ENCODE measurements at places on chromosomes 6 and 20.
A peak's percentile ranks its signal among the peaks of the same experiment; 100 is the strongest.

DNA sequence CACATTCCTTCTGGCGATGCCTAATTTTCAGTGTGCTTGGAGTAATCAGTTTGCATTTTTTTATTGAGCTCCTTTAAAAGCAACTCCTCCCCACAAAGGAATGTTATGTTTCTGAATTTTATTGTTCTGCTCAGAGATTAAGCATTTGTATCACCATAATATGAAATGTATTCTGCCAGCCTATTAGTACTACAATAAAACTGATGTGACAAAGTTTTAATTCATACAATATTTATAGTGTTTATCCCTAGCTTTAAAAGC lies 236.9 kb upstream of the ASCC3 start:
- no peak for DNase-seq

- no peak for DNase-seq
These were observed 36.1 kb downstream of the BICRAL start for GRCh38 chr6:42817907-42818306.

DNA sequence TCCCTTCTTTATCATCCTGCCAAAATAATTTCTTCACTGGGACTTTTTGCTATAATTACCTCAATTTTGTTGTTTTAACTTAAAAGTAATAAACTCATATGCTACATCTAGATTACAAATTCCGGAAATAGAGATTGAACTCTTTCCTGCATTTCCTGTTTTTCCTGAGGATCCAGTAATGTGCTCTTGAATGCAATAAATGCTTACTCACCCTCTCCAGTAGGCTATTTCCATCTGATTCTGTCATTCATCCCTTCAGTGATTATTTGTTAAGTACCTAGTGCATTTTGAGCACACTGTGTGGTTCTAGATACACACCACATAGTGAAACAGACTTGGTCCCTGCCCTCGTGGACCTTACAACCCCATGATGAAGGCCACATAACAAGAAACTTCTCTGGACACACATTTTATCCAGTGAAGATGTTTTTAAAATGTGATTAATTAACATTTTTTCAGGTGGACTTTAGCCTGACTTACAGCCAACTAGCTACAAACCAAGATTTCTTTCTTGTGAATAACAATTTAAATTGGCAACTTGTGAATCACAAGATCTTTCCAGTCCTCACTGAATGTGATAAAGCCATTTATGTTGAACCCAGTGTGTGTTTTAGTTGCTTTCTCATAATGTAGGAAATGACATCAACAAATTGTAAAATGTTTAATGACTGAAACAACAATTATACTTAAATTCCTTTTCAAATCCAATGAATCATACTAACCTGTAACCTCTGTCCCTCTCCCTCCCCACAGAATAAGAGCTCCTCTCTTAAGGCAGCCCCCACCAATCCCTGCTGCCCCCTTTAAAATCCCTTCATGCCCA lies 272.3 kb downstream of the KHDC1L start:
- no peak for DNase-seq

- DNase-seq, result no peak
These were observed 79.9 kb downstream of the CEBPB start for GRCh38 chr20:50270569-50270968.

GRCh38 chr6:26478985-26479278 lies 21.2 kb upstream of the BTN1A1 start:
- DNase-seq, result no peak

DNA sequence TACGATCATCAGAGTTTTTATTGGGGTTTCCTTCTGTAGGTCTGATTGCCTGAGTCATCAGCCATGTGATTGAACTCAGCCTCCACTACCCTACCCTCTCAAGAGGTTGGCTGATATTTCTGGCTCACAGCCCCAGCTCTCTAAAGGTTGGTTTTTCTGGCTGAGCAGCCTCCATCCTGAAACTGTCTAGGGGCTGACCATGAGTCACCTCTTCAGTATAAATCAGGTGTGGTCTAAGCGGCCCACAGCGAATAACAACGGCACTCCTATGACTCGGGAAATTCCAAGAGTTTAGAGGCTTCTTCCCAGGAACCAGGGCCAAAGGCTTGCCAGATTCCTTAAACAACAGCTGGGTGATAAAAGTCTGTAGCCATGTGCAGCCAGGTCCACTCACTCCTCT lies 115.5 kb downstream of the SOD2 start:
- DNase-seq, result peak; percentile 27

- DNase-seq, result no peak
These were observed 89.5 kb downstream of the UBE3D start for GRCh38 chr6:82976179-82976578.

- DNase-seq, result no peak
These were observed 178.6 kb downstream of the CDH26 start for GRCh38 chr20:60136645-60137401.

DNA sequence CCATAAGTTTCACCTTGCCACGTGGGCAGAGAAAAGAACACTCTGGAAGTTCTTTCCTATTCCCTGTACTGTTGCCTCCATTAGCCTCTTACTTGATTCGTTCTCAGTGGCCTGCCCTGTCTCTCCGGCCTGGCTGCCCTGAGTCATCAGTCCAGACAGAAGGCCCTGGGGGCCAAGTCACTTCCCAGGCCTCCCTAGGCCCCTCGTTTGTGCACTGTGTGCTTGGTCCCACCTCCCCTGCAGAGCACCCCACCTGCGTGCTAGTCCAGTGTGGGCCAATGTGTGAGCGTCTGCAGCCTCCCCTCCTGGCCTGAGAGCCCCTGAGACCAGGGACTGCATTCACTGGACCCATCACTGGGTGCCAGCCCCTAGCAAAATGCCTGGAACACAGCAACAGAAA lies 191.2 kb upstream of the RREB1 start:
- DNase-seq, result no peak
